ENCODE measurements at places on chromosomes 16 and 17.

GRCh38 chr17:80453126-80453997, 23.0 kb downstream of the NPTX1 start:
- DNase-seq: no peak

DNA sequence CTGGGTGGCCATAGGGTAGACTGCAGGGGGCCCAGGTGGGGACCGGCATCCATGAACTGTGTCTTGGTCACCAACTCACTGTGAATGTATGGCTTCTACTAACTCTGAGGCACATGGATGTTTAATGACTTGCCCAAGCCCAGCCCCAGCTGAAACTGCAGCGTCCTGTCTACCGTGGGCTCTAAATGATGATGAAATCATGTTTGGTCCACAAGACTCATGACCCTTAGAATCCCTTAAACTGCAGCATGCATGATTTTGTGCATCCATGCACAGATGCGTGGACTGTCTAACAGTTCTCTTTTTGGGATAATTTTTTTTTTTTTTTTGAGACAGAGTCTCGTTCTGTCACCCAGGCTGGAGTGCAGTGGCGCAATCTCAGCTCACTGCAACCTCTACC, 32.4 kb upstream of the CREBBP start:
- DNase-seq: no peak

DNA sequence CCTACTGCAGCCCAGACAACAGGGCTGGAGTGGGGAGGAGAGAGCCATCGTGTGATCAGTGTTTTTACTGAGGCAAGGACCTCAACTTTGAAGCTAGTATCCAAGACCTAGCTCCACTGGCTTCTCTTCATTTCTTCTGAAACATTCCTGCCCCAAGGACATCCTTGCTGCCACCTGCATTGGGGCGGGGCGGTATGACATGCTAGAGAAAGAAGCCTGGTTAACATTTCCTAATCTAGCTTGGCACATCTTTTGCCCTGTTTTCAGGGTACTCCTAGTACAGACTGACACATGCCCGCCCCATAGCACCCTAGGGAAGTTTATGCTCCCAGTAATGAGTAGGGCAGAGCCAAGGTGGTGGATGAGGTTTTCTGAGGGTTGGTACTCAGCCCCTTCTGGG, 17.8 kb upstream of the ANKRD40CL start:
- DNase-seq: no peak

DNA sequence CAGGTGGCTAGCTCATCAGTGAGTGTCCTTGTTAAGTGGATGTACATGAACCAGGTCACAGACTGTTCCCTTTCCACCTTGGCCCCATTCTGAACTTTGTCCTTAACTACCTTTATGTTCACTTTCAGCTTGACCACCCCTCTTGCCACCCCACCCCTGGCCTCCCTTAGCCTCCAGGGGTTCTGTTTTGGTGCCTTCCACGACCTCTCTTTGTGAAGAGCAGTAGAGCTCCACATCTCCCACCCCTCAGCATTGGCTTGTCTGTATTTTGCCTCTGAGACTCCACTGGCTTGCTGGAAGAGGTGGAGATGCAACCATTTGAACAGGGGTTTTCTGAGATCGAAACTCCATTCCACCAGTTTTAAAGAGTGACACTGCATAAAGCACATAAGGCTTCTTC, 123.5 kb downstream of the RGS9 start:
- DNase-seq: no peak

- no peak for DNase-seq
Measured at GRCh38 chr16:86480444-86480843, 29.9 kb upstream of the FOXF1 start.

DNA sequence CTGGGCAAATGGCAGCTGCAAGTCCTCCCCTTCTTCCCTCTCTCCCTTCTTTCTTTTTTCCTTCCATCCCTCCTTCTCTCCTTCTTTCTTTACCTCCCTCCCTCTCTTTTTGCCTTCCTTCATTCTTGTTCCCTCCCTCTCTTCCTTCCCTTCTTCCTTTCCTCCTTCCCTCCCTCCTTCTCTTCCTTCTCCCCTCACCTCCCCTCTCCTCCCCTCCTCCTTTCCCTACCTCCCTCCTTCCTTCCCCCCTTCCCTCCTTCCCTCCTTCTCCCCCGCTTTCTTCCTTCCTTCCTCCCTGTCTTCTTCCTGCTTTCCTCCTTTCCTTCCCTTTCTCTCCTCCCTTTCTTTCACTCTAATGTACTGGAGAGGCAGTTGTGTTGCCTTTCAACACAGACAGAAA, 110.8 kb upstream of the SALL1 start:
- no peak for DNase-seq

DNA sequence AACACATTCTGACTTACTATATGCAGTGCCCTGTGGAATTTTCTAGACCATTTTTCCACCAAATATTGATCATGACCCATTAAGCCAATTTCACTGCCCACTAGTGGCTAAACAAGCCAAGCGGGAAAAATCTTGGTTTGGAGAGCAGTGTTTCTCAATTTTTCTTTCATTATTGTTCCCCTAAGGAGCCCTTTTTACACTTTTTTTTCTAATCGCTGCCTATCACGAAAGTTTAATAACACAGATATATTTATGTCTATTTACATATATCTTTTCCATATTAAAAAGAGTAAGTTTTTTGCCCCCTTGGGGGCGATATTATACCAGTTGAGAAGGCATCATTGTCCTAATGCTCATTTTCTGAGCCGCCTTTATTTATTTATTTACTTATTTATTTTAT, 10.8 kb upstream of the TLCD3B start:
- DNase-seq: no peak

DNA sequence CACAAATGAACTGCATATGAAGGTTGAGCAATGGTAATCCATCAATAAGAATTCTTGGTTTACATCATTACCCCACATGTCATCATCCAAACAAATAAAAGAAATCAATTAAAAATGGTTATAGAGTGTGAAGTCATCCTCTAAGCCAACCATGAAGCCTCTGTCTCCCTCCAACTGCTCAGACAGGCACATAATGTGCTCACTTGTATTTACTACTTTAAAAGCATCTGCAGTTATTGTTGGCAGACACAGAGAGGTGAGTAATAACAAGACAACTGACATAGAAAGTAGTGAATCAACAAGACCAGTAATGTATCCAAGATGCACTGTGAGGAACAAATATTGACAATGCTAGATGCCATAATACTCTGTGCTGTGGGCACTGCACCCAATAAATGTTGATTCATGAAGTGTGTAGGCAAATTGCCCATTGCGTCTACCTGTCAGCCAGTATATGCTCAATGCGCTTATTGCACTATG, 20.0 kb downstream of the ADAMTS18 start:
- no peak for DNase-seq

DNA sequence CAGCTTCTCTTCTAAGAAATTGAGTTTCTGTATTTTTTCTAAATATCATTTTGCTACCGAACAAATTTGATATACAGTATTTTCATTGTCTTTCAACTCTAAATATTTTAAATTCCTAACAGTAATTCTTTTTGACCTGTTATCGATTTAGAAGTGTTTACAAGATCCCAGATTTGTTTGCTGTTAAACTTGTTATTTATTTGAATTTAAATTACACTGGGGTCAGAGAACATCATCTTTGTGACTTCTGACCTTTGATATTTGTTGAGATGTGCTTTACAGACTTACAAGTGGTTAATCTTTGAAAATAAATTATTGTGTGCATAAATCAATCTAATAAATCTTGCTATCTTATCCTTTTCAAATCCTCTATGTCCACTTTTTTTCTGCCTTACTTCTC, 94.2 kb downstream of the ARHGAP44 start:
- DNase-seq: no peak

GRCh38 chr16:398561-399339, 1.8 kb downstream of the NME4 start:
- DNase-seq: no peak

DNA sequence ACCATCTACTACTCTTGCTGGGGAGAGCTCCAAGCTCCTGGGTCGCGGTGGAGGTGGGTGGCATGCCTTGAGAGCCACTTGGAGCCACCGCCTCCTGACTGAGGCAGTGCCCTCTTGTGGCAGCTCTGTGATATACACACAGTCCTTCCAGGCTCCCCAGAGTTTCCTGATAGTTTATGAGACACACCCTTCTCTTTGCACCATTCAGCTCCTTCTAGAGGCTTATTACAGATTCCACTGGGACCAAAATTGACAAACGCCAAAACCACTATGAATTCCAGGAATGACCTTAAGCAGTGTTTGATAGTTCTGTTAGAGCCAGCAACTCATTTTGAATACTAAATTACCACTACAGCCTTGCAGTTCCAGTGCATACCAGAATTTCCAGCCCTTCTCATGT, 170.1 kb upstream of the CDH13 start:
- peak; percentile 52 for DNase-seq

DNA sequence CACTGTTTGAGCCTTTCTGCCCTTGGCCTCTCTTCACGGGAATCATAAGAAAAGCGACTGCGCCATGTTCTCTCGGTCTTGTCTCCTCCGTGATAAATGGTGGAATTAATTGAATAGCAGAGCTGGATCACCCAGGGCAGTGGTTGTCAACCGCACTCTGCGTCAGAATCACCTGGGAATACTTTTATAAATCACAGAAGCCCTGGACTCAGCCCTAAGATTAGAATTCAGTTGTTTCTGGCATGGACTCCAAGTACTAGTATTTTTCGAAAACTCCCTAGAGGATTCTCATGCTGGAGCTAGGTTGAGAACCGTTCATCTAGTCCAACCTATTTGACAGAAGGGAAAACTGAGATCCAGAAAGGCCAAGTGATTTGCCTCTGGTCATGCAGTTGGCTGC, 64.1 kb downstream of the SPACA3 start:
- DNase-seq: no peak

DNA sequence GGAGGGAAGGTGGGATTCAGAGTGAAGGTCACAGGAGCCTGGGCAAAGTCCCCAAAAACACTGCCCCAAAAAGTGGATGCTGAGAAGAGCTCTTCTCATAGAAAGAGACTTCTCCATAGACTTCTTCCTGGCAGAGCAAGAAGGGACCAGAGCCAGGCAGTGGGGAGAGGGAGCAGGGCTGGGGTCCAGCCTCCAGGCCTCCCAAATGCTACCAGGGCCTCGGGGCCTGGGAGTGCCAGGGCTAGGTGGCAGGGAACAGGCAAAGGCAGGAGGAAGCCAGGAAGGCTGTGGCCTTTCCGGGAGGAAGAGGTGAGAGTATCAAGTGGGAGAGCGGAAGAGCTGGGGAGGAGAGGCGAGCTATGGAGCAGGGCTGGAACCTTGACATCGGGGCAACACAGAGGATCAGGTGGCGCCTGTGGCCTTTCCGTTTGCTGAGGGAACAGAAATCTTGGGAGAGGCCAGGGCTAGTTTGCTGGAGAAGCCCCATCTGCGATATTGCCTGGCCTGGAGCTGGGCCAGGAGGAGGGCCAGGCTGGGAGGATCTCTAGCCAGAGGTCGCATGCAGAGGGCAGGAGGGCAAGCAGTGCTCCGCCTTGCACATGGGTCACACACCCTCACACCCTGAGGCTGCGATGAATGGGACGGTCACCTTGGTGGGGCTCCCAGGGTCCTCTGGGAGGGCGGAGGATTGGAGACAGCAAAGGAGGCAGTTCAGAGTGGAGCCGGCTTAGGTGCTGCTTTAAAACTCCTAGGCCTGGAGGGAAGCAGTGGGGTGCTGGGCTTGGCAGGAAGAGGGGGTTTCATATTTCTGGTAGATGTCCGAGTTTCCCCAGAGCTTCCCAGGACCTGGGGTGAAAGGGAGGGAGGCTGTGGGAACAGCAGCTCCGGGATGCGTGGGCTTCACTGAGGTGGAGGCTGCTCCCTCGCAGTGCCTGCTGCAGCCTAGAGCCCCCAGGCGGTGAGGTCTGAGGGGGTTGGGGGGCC, 3.4 kb downstream of the SLC16A5 start:
- no peak for DNase-seq

DNA sequence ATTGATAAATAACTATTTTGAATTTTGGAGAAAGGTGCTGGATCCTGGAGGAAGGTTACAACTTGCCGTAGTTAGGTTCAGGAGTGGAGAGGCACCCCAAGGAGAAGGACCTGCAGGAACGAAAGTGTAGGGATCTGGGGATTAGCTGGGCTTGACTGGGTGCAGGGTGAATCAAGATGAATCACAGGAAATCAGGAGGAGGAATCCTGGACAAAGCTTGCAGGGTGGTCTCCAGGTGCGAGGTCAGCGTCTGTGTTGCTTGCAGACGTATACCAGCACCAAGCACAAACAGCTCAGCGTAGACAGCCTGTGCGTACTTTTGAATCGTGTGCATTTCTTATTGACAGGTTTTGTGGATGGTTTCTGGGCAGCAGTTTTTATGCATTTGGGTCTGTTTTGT, 144.3 kb downstream of the MSI2 start:
- DNase-seq: no peak

DNA sequence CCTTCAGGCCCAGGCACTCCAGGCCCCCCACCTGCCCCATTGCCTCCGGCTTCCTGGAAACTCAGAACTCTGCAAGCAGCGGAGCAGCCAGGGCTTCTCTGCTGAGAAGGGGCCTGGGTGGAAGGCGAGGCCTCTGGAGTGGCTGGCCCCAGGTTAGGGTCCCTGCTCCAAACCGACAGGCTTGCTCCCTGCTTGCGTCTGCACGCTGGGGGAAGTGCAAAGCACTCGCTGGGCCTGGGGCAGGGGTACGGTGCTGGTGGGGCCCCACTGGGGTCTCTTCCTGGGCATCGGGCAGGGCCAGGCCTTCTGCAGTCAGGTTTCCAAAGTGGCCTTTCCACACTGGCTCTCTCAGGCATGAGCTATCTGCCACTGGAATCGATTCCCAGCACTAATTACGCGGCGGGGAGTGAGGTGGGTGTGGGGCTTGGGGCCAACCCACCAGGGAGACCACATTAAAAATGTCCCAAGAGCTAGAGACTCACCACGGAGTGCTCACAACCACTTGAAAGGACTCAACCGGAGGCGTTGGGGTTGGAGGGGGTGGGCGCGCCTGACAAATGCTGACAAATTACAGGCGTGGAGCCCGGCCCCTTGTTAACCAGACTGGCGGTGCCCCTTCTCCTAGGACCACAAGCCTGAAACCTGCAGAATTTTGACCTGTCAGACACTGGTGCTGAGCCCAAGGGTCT, 17.9 kb downstream of the FAM83G start:
- no peak for DNase-seq

GRCh38 chr17:30308406-30308805, 16.7 kb upstream of the BLMH start:
- DNase-seq: no peak

DNA sequence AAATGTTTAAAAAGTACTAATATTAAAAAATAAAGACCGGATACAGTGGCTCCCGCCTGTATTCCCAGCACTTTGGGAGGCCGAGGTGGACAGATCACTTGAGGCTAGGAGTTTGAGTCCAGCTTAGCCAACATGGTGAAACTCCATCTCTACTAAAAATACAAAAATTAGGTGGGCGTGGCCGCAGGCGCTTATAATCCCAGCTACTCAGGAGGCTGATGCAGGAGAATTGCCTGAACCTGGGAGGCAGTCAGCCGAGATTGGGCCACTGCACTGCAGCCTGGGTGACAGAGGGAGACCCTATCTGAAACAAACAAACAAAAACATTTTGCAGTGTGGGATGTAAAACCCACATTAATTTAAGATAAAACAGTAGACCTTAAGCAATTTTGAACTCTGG, 11.8 kb downstream of the CDC27 start:
- DNase-seq: no peak

GRCh38 chr17:77346765-77347164, 206.0 kb downstream of the SEC14L1 start:
- DNase-seq: no peak

GRCh38 chr16:49019081-49019633, 262.5 kb downstream of the CBLN1 start:
- peak; percentile 20 for DNase-seq
